ENCODE measurements at places on chromosomes 16 and 17.

DNA sequence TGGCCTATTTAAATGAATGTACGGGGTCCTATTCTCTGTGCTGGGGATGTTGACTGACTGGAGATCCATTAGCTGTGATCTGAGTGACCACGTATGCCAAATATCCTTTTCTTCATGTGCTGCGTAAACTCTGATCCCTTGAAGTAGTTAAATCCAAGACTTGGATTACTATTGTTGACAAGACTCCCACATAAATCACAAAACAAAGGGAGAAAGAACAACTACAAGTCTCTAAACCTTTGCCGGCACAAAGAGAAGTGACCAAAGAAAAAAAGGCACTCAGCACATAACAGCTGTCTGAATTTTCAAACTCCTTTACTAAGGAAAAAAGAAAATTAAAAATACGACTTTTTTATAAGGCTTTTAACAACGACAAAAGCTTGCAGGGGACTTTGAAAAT is 559.9 kb upstream of the CDH8 start:
- no peak for DNase-seq

GRCh38 chr17:14156689-14157088 is 80.0 kb downstream of the CDRT15 start:
- DNase-seq, result no peak

- DNase-seq, result no peak
Measured at GRCh38 chr17:80364091-80364691, 50.8 kb upstream of the ENDOV start.

- no peak for DNase-seq
Measured at GRCh38 chr17:79619196-79619595, 8.3 kb upstream of the RBFOX3 start.
